ENCODE measurements at places on chromosomes 4 and X.
A peak's percentile ranks its signal among the peaks of the same experiment; 100 is the strongest.

DNA sequence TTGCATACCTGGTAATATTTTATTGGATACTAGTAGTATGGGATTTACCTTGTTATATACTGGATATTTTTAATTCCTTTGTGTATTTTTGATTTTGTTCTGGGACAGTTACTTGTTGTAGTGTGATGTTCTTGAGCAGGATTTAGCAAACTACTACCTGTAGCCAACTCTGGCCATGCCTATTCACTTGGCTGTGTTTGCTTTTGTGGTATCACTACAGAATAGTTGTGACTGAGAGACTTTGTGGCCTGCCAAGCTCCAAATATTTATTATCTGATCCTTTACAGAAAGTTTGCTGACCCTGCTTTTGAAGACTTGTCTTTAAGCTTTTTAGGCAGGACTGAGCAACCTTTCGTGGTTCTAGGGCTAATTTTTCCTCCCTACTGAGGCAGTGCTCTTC, 17.8 kb downstream of the ZCCHC4 start:
- no peak for DNase-seq

DNA sequence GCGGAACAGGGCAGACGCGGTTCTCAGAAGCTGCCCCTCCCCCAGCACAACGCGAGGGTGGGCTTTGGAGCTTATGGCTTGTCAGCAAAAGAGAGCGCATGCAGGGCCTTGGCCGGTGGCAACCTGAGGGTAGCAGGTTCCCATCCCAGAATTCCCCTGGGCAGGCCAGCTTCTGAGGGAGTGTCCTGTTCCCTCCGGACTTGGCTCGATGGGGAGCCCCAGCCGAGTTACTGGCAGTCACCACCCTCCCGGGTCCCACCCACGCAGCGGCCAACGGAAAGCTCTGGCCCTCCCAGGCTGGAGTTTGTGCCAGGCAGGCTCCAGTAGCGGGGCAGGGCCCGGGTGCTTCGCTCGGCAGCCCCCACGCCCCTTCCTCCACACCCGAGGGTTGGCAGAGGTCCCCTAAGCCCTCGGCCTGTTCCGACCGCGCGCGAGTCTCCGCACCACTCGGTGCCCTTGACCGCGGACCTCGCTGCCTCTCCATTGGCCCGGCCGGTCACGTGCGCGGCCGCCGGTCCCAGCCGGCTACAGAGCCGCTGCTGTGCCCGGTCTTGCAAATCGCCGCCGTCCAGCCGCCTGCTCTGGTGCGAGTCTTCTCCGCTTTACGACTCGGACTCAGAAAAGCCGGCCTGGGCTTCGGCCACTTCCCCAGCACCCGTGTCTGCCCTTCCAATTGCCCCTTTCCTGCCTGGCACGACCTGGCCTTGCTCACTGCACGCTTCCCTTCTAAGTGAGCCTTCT, 20.9 kb upstream of the MTM1 start:
- DNase-seq: peak; percentile 7

- no peak for DNase-seq
Observed at GRCh38 chr4:158033416-158034120, 139.3 kb downstream of the GASK1B start.

GRCh38 chrX:15973299-15973698, 118.7 kb upstream of the AP1S2 start:
- DNase-seq: no peak

DNA sequence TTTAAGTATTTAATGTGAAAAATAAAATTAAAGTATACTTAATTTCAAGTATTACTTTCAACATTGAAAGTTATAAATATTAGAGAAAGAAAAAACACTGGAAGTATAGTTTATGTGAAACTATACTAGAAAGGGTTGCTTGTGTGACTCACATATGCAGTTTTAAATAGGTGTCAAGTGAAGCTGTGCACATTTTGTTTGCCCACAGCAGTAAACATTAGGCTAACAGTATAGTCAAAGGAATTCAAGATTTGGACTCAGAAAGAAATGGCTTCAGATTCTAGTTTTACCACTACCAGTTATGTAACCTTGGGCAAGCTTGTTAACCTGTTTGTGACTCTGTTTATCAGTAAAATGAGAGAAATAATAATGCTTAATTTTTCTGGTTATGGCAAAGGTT, 148.2 kb downstream of the FAM47B start:
- no peak for DNase-seq

DNA sequence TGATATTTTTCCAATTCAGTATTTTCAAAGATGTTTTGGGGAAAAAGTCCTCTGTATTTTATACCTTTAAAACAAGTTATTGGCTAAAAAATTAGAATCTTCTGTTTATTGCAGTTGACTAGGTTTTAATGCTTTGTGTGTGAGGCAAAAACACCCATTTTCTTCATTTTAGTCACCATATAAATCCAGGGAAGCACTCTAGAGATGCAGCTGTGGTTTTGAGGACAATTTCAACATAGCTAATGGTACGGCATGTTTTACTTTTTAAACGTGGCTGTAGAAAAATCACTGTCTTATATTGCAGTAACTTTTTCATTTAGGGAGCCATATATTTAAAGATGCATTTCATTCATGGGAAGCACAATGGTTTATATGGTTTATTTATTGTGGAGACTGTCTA, 129.1 kb upstream of the PITX2 start:
- no peak for DNase-seq

- no peak for DNase-seq
Observed at GRCh38 chrX:121301356-121301755, 253.9 kb downstream of the GLUD2 start.

DNA sequence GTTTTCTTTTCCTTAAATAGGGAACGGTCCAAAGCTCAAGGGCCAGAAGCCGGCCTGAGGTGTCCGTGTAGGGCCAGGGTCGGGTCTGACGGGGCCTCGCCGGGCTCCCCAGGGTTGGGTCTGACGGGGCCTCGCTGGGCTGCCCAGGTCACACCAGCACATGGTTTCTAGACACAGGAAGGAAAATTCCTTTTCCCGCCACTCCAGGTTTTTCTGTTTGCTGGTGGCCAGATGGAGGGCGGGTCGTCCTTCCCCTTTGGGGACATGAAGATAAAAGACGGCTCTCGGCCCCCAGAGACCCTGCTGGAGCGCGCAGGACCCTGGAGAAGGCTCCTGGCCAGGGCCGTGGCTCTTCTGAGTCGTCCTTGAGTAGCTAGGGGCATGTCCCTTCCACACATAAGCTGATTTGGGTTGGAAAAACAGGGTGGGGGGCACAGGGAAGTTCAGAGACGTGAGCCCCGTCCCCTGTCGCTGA, 35.1 kb downstream of the PIGG start:
- DNase-seq: no peak

DNA sequence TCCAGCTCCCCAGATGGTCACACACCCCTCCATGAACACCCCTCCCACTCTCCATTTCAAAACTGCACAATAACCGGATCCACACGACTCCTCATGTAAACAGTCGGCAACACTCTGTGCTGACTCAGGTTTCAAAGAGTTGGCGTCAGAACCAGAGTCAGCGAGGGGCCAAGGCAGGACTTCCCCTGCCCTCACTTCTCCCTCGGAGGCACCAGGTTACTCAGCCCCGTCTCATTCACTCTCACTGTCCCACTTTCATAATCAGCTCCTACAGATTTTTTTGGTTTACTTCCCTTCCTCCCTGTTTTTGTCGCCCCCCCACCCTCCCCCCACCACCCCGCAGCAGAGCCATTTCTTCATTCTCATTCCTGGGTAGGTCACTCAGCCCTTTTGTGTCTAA, 2.7 kb upstream of the TIMP1 start:
- no peak for DNase-seq

DNA sequence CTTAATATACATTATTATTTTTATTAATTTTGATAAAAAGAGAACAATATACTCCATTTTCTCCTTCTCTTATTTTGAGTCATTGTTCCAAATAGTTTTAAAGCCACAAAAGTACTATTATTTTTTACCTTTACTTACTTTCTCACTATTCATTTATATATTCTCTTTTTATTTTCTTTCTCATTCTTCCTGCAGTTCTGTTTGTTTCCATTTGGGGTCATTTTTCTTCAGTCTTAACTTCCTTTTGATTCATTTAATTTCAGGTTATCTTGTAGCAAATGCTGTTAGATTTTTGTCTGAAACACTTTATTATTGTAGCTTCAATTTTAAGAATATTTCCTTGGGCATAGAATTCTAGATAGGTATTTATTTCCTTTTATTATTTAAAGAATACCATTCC, 438.6 kb upstream of the EPHA5 start:
- DNase-seq: no peak

DNA sequence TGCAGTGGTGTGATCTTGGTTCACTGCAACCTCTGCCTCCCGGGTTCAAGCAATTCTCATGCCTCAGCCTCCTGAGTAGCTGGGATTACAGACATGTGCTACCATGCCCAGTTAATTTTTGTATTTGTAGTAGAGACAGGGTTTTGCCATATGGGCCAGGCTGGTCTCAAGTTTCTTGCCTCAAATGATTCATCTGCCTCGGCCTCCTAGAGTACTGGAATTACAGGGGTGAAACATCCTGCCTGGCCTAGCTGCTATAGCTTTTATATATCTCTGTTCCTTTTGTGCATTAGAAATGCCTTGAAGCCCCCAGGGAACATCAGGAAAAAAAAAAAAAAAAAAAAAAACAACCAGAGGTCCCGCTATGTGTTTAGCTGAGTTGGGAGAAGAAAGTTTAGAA, 34.8 kb downstream of the UBE2K start:
- no peak for DNase-seq

GRCh38 chrX:110172215-110172614, 145.7 kb downstream of the AMMECR1 start:
- no peak for DNase-seq

- DNase-seq: no peak
Observed at GRCh38 chrX:6909396-6909795, 238.1 kb upstream of the STS start.

DNA sequence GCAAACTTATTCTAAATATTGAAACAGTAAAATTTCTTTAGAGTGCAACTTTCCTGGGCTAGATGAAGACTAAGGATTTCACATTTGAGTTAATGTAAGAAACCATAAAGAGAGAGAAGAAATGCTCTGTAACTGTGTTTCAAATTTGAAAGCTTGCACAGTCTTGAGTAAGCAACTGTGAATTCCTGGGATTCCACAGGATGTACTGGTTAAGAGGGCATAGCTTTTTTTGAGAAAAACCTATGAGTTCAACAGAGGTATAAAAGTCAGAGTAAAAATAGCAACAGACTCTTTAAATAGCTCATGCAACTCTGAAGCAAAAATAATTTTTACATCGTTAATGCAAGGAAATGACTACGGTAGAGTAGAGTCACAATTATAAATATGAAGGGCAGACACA, 25.5 kb downstream of the ZNF330 start:
- DNase-seq: no peak

DNA sequence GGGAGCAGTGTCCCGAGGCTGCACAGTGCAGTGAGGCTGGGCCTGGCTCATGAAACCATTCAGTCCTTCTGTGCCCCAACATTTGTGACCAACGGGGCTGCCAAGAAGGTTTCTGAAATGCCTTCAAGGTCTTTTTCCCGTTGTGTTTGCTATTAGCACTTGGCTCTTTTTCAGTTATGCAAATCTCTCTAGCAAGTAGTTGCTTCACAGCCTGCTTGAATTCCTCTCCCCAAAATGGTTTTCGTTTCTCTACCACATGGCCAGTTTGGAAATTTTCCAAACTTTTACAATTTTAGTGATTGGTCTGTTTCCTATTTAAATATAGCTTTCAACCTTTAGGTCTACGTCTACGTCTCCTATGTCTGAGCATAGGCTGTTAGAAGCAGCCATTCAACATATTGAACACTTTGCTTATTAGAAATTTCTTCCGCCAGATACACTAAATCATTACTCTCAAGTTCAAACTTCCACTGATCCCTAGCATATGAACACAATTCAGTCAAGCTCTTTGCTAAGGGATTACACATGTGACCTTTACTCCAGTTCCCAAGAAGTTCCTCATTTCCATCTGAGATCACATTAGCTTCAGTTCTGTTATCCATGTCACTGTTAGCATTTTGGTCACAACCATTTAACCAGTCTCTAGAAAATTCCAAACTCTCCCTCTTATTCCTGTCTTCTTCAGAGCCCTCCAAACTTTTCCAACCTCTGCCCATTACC, 901.8 kb downstream of the GLUD2 start:
- DNase-seq: no peak

- DNase-seq: no peak
Observed at GRCh38 chrX:132367984-132368383, 120.9 kb downstream of the MBNL3 start.

DNA sequence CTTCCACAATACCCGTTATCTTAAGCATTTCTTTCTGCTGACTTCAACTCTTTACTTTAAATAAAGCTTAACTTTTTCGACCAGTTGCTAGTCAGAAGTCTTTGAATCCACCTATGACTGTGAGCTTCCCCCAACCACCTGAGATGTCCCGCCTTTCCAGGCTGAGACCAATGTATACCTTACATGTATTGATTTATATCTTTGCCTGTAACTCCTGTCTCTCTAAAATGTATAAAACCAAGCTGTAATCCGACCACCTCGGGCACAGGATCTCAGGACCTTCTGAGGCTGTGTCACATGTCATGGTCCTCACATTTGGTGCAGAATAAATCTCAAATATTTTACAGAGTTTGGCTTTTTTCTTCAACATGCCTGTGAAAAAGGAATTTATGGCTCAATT, 2.9 kb upstream of the TMEM164 start:
- no peak for DNase-seq

DNA sequence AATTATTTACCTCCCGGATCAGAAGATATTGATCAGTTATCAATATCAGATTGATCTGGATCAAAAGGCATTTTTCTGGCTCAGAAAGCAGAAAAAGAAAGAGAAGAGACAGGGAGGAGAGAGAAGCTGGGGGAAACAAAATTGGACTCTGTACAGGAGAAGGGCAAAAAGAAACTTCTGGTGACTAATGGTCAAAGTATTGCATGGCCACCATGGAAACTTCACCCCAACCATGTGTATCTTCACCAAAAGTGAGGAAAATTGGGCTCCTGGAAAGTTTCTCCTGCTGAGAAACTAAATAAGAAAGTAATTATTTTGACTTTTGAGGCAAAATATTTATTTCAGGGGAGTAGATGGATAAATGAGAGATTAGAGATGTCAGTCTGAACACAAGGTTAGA, 33.9 kb downstream of the RNF150 start:
- no peak for DNase-seq

GRCh38 chr4:52915191-52915590, 53.1 kb downstream of the RASL11B start:
- DNase-seq: no peak

- no peak for DNase-seq
Observed at GRCh38 chrX:70042399-70043371, 7.1 kb downstream of the AWAT2 start.

DNA sequence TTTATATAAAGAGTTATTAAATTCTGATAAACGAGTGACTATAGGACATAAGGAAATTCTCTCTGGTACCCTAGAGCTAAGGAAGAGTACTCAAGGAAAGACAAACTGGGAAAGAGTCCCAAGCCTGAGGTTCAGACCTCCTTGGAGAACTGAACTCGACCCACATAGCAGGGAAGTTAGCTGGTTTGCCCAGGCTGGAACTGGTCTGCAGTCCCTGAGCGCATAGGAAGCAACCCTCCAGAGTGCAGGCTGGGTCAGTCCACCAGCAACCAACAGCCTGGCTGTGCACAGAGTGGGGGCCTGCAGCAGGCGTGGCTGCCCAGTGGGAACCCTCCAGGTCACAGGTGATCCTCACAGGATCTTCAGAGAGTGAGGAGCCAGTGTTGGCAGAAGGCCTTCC, 114.1 kb downstream of the SOWAHB start:
- no peak for DNase-seq
